HT1080 (cell line): ENCODE measurements at places on chromosomes 3 and 15. TPM values are rescaled to one million over a fixed set of nuclear protein-coding genes. Genes with fewer than 3 reads are reported as not detected.

GRCh38 chr15:100275641-100276040 lies 66.1 kb downstream of the ADAMTS17 start:
- DNase-seq: no peak

GRCh38 chr3:186255703-186256331 lies 106.2 kb downstream of the DGKG start:
- DNase-seq: no peak

The HGD gene
- total RNA-seq: not detected in 2 replicates

GRCh38 chr15:101451846-101452245 lies 37.7 kb downstream of the PCSK6 start:
- DNase-seq: no peak

The STAC gene
- 23.3 and 28.3 TPM in 2 replicates for total RNA-seq

The SLC6A1 gene
- not detected in 2 replicates for total RNA-seq

The CD86 gene
- not detected in 2 replicates for total RNA-seq
